Left cardiac atrium (tissue), 4 donors: ENCODE measurements at places on chromosomes 7 and 10. TPM values are rescaled to one million over a fixed set of nuclear protein-coding genes. Genes with fewer than 3 reads are reported as not detected.

The DRGX gene
- not detected for total RNA-seq

The ATP6V0A4 gene
- not detected for total RNA-seq

The FFAR4 gene
- total RNA-seq, result 0.39 TPM

The ALOX5 gene
- total RNA-seq, result 11.9 TPM

The ANKRD30A gene
- total RNA-seq, result 0.21 TPM

- no peak for DNase-seq
These were observed 26.1 kb upstream of the CCNJ start for GRCh38 chr10:96017191-96017687.

- no peak for DNase-seq
These were observed 85.7 kb upstream of the AOAH start for GRCh38 chr7:36810032-36810431.

GRCh38 chr7:11328309-11328708 lies 354.6 kb downstream of the PHF14 start:
- no peak for DNase-seq

GRCh38 chr7:96614154-96614867 lies 95.3 kb downstream of the SEM1 start:
- DNase-seq, result no peak

- peak; percentile 47 for DNase-seq
These were observed 45.3 kb upstream of the GTF2I start for GRCh38 chr7:74612015-74612829.

GRCh38 chr7:41745451-41745850 lies 42.6 kb upstream of the INHBA start:
- DNase-seq, result no peak

GRCh38 chr7:87206361-87206760 lies 13.2 kb downstream of the TMEM243 start:
- no peak for DNase-seq

DNA sequence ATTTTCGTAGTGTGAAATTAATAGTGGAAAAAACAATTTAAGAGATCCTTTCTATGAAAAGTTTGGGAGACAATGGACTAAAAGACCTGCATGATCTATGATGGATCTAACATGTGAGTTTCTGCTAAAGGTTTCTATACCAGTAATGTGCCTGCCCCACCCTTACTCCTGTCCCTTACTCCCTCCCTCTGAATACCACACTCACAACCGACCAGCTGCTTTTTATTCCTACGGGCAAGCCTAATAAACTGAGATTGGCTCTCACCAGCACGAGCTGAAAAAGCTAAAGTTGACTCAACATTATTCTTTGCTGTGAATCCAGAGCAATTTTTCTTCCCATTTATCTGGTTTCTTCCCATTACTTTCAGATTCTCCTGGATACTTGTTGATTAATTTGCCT lies 17.8 kb upstream of the REEP3 start:
- DNase-seq, result no peak

DNA sequence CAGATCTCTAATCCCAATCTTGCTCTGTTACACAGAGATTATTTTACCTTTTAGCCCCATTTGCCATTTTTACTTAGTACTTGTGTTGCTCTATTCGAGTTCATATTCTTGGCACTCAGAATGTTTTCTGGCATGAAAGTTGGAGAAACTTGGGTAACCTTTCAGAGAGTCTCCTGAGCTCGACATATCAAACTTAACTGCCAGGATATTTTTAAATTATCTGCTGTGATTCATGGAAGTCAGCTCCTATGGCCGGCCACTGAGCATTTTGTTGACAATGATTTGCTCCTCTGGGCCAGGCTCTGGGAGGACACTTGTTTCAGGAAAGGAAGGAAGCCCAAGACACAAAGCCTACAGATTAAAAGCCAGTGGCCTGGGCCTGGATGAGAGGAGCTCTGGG lies 396.7 kb downstream of the TNS3 start:
- DNase-seq, result no peak

DNA sequence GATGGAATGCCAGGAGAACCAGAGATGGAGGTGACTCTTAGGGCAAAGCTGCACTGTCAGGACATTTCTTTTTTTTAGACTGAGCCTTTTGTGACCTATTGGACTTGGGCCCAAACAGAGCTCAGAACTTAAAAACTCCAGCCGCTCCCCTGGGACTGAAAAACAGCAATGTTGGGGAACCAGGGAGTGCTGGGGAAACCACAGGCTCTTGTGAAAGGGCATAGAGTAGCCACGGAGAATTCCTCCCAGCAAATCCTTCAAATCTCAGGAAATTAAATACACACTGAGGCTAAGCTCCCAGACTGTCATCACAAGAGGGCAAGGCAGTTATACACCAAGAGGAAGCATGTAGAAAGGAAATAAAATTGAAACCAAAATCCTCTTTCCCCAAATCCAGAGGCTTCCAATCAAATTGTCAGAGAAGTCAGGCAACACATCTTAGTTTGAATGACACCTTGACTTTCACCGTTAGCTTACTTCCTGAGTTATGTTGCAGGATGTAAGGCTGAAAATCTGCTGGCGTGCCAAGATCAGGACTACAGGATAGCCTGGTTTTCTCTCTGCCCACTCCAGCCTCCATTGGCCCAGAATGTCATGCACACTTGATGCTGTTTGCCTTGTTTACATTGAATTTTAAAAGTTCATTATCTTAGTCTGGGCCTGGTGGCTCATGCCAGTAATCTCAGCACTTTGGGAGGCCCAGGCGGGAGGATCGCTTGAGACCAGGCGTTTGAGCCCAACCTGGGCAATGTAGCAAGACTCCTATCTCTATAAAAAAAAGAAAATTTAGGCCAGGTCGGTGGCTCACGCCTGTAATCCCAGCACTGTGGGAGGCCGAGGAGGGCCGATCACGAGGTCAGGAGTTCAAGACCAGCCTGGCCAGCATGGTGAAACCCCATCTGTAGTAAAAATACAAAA lies 2.6 kb upstream of the RFC2 start:
- DNase-seq, result peak; percentile 45

DNA sequence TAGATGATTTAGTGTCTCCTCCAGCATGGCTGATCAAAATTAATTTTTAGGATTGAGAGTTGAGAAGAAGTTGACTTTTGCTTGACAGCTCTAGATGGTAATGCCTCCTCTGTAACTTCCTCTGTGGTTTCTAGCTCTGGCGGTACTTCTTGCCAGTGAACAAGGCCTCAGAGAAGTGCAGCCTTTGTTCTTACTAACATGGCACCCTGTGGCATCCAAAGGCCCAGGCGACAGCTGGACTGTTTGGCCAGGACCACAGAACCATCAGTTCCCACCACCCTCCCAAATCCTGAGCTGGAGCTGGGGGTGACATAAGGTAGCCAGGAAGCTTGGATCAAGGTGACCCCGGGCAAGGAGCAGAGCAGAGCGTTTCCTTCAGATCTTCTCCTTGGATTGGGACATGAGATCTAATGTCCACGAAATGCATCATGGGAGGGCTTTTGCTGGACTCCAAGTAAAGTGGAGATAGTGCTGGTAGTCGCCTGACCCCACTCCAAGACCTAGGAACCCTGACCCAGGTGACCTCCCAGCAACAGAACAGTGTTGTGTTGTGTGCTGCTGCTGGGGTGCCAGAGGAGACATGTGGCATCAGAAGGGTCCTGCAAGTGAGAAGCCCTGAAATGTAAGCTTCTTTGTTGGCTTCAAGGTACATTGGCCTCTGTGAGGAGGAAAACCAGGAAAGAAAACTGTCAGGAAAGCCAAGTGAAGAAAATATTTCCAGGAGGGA lies 41.8 kb downstream of the APBB1IP start:
- DNase-seq, result no peak

DNA sequence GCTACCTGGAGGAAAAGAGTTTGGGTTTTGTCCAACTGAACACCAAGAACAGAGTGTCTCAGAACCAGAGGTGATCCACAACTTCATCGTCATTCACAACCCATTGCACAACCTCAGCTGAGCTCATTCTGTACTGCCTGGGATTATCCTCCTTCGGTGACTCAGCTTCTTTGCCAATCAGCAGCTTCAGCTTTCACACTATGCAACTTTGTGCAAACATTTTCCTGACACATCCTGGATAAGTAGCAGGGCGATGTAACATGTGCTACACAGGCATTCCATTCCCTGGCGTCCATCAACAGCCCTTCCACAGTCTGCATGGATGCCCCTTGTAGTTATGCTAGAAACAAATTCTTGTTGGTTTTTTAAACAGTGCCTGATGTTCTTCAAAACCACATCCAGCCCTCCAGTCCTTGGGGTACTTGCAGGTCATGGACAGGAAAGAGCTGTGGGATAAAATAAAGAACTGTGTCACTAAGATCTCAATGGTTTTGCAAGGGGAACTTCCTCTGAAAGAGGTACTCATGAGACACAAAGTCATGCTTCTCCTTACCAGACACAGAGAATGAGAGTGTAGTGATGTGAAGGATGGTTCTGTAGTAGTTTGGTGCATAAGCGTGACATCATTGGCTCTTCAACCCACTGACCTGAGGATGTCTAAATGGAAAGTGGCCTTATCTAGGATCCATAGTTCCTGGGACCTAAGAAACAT lies 478.5 kb downstream of the KIF20B start:
- peak; percentile 30 for DNase-seq

GRCh38 chr7:77783111-77783510 lies 15.1 kb downstream of the TMEM60 start:
- no peak for DNase-seq

DNA sequence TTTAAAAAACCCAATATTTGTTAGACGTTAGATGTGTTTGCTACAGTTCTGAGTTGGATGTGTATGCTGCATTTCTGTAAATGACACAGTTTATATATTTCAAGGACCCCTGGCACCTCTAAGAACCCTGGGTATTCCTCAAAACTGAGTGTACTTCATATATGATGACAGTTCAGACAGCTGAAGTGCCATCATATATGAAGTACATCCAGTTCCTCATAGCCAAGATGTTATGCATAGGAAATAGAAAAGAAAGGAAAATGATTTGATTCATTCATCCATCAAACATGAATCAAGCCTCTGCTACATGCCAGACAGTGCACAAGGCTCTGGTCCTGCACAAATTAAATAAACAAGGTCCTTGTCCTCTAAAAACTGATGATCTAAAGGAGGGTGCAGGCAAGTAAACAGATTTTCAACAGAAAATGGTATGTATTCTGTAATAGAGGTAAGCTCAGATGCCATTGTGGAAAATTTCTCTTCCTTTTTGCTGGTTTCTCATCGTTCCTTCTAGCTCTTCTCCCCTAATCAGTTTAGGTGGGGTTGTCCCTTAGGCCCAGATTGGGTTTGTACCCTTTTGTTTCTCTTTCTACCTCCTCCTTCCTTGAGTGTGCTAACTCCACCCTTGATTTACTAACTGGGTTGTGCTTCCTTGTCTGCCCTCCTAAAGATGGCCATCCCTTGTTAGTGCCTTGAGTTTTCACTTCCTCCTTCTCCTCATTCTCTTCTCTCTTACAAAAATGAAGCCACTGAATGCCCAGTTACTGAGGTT lies 25.3 kb upstream of the SMIM30 start:
- no peak for DNase-seq

GRCh38 chr7:24368161-24368560 lies 84.2 kb downstream of the NPY start:
- no peak for DNase-seq

- DNase-seq, result peak; percentile 76
These were observed 42.3 kb downstream of the NOC3L start for GRCh38 chr10:94320285-94320914.

GRCh38 chr7:117623606-117624005 lies 143.8 kb downstream of the CFTR start:
- DNase-seq, result no peak

DNA sequence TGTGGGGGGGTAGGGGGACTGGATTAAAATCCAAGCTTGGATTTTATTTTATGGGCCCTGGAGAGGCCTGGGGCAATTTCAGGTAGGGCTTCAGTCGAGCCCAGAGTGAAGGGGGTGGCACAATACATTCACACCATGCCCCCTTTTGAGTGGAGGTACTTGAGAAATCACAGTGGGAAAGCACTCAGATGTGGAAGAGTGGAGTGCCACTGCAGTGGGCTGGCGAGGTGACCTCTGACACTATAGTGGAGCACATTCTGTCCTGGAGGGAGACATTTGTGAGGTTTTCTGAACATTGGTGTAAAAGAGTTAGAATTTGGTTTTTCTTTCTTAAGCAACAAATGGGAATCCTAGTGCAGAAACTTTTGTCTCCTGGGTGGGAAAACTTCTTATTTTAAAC lies 143.2 kb downstream of the WNT2 start:
- no peak for DNase-seq

GRCh38 chr10:4459531-4459930 lies 366.5 kb upstream of the AKR1E2 start:
- DNase-seq, result no peak

DNA sequence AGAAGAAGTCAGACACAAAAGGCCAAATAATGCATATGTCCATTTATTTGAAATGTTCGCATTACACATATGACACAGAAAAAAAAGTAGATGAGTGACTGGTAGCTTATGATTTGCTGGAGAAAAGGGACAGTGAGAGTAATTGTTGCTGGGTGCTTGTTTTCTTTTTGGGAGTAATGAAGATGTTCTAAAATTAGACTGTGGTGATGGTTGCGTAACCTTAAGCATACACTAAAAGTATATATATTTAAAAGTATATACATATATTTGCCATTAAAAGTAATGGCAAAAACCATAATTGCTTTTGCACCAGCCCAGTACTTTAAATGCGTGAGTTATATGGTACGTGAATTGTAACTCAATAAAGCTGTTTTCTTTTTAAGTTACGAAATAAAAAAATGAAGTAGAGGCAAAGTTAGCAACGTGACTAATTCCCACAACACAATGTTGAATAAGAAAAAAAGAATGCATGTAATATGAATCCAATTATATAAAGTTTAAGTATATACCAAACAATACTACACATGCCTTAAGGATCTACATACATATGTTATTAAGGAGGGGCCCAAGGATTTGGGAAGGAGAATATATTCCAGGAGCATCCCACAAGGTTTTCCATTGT lies 360.4 kb upstream of the CELF2 start:
- DNase-seq, result no peak

DNA sequence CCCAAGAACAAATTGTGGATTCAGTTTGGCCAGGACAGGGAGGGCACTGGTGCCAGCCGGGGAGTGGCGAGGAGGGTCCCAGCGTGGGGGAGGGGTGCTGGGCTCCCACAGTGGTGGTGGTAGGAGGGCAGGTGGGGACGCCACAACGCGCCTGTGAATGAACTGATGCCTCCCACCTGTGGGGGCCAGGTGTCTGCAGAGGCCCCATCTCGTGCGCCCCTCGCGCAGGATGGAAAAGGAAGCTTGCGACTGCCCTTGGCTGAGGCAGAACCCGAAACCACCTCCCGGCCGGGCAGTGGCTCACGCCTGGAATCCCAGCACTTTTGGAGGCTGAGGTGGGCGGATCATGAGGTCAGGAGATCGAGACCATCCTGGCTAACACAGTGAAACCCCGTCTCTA lies 72.0 kb downstream of the MICALL2 start:
- DNase-seq, result no peak

DNA sequence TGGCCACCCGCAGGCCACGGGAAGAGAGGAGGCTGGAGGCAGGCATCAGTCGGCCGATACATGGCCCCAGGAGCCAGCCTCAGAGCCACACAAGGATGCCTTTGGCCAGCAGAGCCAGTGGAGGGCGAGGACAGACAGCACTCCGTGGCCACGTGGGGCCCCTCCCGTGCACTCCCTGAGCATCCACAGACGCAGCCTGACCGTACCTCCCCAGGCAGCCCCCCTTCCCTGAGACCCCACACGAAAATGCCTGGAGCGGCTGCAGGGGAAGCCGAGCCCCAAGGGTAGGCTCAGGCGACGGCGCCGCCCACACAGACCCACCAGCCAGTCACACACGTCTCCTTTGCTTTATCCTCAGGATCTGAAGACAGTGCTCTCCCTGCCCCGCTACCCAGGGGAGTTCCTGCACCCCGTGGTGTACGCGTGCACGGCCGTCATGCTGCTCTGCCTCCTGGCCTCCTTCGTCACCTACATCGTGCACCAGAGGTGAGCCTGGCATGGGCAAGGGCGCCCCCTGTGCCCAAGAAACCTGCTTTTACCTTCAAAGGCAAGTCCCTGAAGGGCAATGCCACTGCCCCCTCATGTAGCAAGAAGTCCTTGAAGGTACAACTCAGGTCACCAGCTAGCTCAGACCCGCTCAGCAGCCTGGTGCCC lies 9.0 kb downstream of the ADGRA1 start:
- no peak for DNase-seq
